ENCODE measurements at places on chromosomes 2 and 18.
A peak's percentile ranks its signal among the peaks of the same experiment; 100 is the strongest.

GRCh38 chr2:100121124-100121718 is 21.2 kb downstream of the AFF3 start:
- no peak for DNase-seq

GRCh38 chr18:73752546-73752945 is 395.1 kb downstream of the FBXO15 start:
- no peak for DNase-seq

DNA sequence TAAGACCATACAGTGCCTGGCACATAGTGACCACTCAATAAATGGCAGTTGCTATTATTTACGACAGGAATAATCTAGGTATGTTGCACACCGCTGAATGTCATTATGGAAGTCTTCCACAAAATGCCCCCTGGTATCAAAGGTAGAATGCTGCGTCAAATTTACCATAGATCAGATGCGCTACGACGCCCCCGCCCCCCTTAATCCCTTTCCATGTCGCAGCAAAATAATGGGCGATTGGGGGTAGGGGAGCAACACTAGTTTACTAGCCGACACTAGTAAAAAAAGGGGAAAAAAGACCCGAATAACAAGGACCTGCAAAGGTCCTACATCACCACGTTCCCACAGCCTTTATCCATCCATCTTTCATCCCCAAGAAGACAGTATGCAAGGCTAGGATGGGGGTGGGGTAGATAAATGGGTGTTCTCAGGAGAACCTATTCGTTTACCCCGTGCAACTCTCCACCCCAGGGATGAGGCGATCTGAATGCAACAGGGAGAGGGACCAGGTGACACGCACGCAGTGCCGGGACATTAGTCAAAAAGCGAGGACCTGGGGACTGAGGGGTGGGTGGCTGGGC is 455 bp downstream of the PREPL start:
- no peak for DNase-seq

DNA sequence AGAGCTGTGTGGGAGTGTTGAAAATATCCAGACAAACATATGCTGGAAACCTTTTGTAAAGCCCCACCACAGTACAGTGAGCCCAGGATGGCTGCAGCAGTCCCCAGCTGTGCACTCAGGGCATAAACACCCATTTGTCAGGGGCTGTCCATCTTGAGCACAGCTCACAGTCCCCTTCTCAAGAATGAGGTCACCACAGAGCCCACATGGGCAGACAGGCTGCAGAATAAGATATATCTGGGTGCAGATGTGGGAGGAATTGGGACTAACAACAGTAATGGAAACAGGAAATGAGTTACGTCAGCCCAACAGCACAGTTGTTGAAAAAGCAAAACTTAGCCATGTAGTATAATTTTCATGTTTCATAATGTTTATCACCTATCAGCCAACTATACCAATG is 219.6 kb downstream of the ETAA1 start:
- no peak for DNase-seq

- no peak for DNase-seq
These were observed 14.6 kb downstream of the ITGB1BP1 start for GRCh38 chr2:9408641-9409151.

DNA sequence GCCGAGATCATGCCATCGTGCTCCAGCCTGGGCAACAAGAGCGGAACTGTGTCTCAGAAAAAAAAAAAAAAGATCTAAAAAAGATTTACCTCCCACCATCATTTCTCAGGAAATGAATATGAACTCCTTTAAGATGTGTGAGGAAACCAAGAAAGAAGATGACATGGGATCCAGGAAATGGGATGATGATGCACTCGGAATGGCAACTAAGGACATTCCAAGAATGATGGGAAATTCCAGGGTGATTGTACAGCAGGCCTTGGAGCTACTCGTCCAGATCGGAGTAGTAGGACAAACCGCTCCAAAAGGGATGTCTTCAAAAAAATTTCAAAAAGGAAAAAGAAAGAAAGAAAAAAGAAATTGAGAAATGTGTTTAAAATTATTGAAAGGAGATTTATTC is 84.9 kb upstream of the PMAIP1 start:
- no peak for DNase-seq

GRCh38 chr2:176653479-176654443 is 384.5 kb downstream of the MTX2 start:
- no peak for DNase-seq

DNA sequence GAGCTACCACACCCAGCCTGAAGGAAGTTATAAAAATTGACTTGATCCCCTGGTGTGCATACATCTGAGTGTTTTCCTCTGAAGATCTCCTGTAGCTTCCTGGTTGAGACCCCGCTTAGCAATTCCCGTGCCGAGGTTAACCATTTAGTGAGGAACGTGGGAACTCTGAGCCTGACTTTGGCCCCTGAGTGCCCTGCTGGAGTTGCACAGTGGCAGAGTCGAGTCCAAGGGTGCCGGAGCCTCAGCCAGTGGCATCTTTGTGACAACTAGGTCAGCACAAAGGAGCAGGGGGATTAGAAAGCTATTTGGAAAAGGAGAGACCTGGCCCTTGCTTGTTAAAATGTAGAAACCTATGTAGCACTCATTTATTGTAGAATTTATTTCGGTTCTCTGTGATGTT is 561.2 kb upstream of the SALL3 start:
- no peak for DNase-seq

DNA sequence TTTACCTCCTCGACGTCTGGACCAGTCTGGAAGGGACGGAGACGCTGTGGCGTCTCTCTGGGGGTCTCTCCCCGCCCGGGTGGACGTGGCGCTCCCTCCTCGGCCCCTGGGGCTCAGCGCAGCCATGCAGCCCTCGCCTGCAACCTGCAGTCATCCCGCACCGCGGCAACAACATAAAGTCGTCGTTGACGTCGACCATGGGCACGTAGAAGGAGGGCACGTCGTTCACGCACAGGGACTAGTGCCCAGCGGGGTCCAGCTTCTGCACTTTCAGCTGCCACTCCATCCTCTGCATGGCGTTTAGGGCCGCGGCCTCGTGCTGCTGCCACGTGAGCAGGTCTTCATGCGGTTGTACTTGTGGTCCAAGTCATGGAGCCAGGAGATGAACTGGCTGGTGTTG is 889.6 kb upstream of the LRRTM1 start:
- DNase-seq: no peak

- no peak for DNase-seq
These were observed 29.3 kb upstream of the CREG2 start for GRCh38 chr2:101416609-101417008.

- DNase-seq: peak; percentile 2
These were observed 732 bp upstream of the ANXA4 start for GRCh38 chr2:69741229-69741574.
